ENCODE measurements at places on chromosomes 12 and 14.

- peak; percentile 82 for DNase-seq
These were observed 41.3 kb downstream of the FANCM start for GRCh38 chr14:45177076-45177475.

DNA sequence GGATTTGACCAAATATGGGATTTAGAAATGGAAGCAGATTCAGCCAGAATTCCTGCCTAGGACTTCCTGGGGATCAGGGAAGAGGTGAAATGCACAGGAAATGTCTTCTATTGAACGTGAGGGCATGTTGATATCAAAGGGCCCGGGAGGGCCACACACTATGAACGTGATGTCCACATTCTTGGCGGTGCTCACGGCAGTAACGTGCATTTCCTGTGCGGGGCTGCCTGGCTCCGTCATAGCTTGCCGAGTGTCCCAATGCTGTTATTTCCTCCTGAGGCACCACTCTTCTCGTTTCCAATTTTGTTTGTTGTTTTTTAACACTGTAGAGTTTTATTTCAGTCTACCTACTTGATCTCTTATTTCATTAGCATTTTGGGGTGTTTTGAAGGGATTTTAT, 67.3 kb downstream of the ZNF664 start:
- no peak for DNase-seq

GRCh38 chr12:130481392-130481879, 143.7 kb downstream of the PIWIL1 start:
- DNase-seq: no peak

GRCh38 chr12:104971306-104971705, 13.2 kb upstream of the SLC41A2 start:
- DNase-seq: no peak
